Eye (tissue), 1 donor: ENCODE measurements at places on chromosomes 2 and 18.

- no peak for DNase-seq
Observed at GRCh38 chr2:144140891-144141290, 379.0 kb downstream of the ZEB2 start.

- DNase-seq, result no peak
Observed at GRCh38 chr2:95387358-95387757, 15.2 kb upstream of the FAHD2A start.

DNA sequence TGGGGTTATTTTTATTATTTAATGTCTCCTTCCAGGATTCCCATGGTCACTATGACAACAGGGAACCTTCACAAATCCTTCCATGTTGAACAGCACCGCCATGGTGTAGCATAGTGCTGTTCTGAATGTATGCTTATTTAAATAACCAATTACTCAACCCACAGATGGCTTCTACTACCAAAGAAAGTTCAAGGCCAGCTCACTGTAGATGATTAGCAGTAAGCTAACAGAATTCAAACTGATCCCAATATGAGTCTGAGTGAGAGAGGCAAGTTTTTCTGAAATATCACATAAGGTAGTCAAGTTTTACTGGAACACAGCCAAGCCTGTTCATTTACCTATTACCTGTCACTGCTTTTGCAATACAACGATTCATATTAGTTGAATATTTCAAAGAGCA is 51.2 kb downstream of the CLASP1 start:
- DNase-seq, result no peak

DNA sequence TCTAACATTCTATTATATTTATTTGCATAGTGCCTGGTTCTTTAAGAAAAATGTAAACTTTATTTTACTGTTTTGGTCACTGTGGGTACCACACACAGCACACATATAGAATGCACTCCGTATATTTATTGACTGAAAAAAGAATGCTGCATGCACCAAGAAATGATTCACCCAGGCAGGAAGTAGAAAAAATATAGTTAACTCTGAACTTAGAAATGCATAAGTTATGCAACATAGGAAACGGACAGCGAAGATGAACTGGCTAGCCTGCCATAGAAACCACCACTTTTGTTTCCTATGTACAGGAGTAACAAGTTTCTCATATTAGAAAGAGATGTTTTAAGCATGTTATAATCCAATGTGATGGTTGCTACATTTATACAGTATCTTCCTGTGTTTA is 635.8 kb downstream of the DSC3 start:
- no peak for DNase-seq

GRCh38 chr2:144328938-144329337 is 191.0 kb downstream of the ZEB2 start:
- no peak for DNase-seq

DNA sequence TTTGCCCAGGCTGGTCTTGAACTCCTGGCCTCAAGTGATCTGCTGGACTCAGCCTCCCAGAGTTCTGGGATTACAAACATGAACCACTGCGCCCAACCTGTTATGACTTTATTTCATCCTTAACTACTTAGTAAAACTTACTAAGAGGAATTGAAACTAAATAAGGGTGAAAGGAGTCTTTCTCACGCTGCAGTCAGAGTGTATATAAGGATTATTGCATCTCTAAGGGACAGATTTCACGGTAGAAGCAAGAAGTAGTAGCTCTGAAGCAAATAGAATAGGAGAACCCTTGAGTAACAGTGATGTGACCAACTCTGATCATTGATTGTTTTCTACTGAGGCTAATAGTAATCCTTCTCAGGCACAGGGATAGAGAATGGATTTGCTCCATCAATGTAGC is 960.1 kb downstream of the CPS1 start:
- no peak for DNase-seq

- peak; percentile 73 for DNase-seq
Observed at GRCh38 chr2:25822190-25823117, 55.8 kb downstream of the ASXL2 start.

DNA sequence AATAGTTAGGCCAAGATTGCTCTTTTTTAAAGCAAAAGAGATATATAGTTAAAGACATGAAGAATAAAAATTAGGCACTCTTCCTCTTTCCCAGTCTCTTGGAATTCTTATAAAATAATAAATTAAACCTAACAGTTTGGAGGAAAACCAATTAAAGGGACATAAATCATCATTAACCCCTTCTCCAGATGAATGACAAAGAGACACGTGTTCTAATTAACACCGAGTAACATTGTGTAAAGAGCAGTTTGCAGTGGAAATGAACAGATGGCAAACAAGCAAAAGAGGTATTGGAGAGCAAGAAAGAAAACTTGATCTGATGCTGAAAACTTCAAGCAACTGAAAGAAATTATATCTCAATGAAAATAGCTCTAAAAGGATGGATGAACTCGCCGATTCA is 48.4 kb downstream of the BCL2 start:
- DNase-seq, result no peak

- peak; percentile 10 for DNase-seq
Observed at GRCh38 chr2:177460973-177461585, 68.5 kb downstream of the AGPS start.

- no peak for DNase-seq
Observed at GRCh38 chr18:68288408-68288807, 426.5 kb downstream of the TMX3 start.

DNA sequence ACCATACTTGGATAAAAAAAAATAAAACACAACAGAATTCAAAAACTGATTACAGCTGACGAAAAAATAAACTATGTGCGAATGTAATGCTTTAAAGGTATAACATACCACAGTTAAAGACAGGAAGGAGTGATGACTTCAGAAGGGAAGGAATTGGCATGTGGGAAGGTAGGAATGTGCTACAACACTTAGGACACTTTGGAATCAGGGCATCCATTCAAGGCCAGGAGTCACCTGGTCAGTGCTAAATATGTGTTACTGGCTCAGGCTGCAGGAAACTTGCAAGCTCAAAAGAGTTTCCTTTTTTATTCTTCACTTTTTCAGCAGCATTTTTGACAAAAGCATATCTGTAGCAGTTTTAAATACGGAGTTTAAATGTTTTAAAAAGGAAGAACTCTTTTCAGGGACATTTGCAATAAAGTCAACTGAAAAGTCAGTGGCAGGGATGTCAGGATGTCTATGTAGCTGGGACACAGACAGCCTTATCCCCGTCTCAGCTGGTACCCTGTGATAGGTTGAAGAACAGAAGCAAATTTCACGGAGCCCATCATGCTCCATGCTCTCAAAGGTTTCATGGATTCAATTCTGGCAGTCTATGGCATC is 138.0 kb upstream of the KLHL14 start:
- DNase-seq, result no peak

DNA sequence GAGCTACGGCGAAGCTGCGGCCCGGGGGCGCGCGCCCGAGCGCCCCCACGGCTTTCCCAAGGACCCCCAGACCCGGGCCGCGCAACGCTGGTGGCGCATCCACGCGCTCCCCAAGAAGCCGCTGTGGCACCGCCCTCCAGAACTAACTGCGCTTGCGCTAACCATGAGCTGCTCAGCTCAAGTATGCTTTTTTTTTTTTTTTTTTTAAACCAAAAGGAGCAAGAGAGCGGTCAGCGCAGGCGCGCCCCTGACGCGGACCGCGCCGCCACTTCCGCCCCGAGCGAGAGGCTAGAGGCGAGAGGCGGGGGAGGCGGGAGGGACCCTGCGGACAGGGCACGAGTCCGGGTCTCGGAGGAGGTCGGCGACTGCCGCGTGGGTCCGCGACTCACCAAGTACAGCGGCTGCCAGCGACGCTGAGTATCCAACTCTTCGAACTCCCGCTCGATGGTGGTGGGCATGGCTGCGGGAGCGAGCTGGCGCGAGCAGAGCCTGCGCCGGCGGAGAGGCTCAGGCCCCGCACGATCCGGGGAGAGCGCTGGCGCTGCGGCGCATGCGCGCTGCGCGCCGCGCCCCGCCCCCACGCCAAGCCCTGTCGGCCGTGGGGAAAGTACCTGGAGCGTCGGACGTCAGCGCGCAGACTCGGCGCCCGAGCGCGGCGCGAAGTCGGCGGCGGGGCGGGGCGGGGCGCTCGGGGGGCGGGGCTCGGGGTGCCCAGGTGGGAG is at the start of gene PTPN2:
Gene PTPN2 (minus strand): TSS at position 554 of the 722 bp plus-strand sequence. CDS start 96 bp downstream, at position 458.
- DNase-seq, result peak; percentile 97

DNA sequence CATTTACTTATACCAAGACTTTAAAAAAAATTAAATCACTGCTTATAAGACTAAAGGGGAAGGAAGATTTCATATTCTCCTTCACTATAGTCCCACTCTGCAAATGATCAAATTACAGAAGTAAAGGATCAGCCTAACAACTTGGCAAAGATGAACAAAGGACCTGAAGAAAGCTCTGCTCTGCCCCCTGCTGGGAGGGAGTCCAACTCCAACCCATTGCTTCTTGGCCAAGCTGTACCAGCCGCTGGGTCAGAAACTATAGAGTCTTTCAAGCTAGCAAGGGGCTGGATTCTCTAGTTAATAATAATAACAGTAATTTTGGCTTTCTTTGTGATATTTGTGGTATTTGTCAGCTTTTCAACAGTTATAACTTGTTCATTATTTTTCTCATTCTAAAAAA is 927.0 kb upstream of the CRIM1 start:
- DNase-seq, result no peak

DNA sequence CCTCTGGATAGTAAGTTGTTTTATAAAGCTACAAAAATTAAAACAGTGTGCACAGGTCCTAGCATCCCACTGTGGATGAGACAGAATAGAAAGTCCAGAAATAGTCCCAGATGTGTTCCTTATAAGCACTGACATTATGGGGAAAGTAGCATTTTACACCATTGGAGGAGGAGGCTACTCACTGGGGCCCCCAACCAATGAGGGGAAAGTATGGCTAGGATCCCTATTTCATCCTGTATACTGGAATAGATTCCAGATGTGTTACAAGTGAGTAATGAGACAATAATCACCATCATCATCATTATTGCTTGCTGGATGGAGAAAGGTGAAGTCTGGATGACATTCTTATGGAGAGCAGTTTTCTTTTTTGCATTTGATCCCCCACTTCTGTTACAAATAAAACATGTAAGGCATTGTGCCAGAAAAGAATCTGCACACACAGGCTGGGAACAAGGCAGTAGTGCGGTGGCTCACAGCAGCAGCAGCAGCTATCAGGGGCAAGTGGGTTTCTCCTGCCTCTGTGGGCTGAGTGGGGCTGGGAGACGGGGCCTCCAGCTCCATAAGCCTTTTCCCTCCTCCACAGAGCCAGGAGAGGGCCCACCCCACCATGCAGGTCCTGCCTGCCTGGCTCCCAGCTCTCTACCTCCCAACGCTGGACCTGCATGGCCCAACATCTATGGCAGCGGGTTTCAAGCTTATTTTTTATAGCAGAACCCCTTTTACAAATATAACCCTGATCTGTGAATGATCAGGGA is 5.0 kb downstream of the ARID5A start:
- DNase-seq, result peak; percentile 22

DNA sequence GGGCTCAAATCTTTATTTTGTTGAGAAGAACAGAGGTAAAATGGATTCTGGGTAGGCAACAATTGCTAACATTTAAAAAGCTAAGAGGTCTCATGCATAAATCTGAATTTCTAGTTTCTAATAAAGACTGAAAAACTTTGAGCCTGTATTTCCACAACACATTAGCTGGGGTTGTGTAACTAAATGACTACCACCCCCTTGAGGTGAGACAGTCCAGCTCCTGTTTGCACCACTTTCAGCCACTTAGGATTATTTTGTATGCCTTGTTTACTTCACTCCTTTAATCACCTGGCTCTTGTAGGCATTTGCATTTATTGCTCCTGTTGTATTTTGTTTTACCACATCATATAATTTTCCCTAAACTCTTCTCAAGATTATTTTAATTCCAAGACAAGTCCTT is 376.6 kb downstream of the PTH2R start:
- DNase-seq, result no peak

DNA sequence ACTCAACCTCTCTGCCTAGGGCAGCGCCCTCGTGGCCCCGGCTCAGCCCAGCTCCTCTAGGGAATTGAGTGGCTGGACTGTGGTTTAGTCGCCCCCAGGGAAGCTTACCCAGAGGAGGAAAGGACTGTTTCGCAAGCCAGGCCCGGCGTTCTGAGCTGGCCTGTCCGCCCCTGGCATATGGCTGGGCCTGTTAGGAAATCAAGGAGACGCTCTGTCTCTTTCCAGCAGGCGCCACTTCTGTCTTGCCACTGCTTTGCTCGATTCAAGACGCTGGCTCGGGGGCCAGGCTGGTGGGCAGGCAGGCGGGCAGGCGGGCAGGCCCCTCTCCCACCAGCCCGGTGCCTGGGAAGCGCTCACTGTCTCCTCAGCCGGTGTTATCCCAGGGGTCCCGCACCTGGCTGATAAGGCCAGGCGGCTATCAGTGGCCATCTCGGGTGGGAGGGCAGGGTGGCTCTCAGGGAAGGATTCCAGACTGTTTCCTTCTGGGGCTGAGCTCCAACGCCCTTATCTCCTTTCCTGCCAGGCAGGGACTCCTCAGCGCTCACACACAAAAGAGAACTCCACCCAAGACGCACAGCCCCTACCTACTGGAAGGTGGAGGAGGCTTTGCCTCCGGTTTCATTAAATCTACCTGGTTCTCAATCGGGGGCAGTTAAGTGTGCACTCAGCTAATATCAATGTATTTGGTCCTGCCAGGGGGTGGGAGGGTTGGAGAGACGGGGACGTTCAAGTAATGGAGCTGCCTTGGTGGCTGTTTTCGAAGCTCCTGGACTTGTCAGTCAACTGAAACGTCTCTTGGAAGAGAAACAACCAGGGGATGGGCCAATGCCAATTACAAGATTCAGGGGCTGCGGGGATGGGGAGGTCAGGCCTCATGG is 109.1 kb downstream of the SMAD7 start:
- no peak for DNase-seq

GRCh38 chr2:217875556-217876252 is 127.1 kb downstream of the TNS1 start:
- DNase-seq, result no peak

- no peak for DNase-seq
Observed at GRCh38 chr2:29182334-29182733, 67.1 kb downstream of the CLIP4 start.

- no peak for DNase-seq
Observed at GRCh38 chr2:73070643-73071359, 711 bp downstream of the SFXN5 start.

GRCh38 chr2:58606799-58607198 is 365.7 kb upstream of the FANCL start:
- no peak for DNase-seq

DNA sequence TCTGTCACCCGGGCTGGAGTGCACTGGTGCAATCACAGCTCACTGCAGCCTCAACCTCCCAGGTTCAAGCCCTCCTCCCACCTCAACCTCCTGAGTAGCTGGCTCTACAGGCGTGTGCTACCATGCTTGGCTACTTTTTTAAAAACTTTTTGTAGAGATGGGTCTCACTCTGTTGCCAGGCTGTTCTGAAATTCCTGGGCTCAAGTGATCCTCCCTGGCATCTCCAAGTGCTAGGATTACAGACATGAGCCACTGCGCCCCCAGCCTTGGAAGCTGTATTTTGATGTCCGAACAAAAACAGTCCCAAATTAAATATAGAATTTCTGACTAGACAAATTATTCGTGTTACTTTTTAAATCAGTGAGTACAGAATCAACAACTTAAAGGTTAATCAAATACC is 97.4 kb downstream of the ZNF516 start:
- DNase-seq, result no peak

DNA sequence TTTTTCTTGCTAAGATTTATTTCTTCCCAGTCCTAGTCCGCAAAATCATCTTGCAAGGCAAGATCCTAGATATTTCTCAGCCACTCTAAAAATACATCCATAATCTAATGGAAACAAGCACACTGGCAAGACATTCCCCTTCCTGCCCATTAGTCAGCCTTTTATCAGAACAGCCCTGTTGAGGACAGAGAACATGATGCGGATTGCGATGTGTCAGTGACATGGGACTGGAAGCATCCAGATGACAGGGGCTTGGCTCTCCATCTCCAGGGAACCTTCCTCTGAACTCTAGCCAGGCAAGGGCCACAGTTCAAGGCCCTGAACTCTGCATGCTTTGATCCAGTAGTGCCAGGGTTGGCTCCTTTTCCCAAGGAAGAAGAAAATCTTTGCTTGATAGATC is 70.0 kb downstream of the VSNL1 start:
- DNase-seq, result no peak
